RKO (cell line): ENCODE measurements at places on chromosomes 2 and 18.

GRCh38 chr2:216475767-216476166, 22.9 kb upstream of the RPL37A start:
- DNase-seq = no peak

- no peak for DNase-seq
Observed at GRCh38 chr2:162245061-162245460, 1.8 kb upstream of the FAP start.

GRCh38 chr2:102478686-102479470, 5.9 kb downstream of the SLC9A4 start:
- DNase-seq = no peak

DNA sequence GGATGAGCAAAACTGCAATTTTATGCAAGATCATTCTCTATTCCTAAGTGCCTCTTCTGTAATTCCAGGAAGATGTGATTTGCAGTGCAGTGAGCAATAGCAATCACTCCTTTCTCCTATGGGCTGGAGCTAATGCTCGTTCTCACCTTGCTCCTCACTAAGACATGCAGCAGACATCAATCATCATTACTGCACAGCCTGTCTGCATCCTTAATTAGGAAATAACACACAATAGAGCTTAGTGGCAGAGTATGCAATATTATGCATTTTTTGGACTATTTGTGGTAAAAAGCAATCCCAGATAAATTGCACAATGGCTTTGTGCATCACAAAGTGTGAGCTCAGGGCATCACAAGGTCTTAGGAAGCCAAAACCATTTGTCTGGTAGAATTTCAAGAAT, 32.6 kb upstream of the RAPH1 start:
- DNase-seq = no peak

GRCh38 chr18:78905334-78905733, 74.3 kb upstream of the SALL3 start:
- no peak for DNase-seq

DNA sequence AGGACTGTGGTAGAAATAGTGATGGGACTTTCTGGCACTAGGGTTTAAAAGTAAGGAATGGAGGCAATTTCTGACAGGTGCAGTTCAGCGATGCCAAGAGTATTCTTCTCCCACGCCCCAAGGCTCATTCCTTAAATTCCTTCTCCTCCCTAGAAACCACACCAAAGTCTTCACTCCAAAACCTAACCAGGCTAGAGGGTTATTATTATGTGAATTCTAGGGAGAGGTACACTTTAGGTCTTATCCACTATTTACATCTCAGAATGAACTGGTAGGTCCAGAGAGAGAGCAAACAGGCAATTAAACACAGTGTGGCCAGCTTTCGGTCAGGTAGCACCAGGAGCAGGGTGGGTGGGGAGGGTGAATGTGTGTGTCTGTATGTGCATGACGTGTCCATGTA, 11.4 kb downstream of the IL1F10 start:
- DNase-seq = no peak

GRCh38 chr2:233651430-233651829, 15.2 kb downstream of the UGT1A10 start:
- no peak for DNase-seq

GRCh38 chr2:119748135-119748534, 11.6 kb upstream of the PTPN4 start:
- DNase-seq = no peak

DNA sequence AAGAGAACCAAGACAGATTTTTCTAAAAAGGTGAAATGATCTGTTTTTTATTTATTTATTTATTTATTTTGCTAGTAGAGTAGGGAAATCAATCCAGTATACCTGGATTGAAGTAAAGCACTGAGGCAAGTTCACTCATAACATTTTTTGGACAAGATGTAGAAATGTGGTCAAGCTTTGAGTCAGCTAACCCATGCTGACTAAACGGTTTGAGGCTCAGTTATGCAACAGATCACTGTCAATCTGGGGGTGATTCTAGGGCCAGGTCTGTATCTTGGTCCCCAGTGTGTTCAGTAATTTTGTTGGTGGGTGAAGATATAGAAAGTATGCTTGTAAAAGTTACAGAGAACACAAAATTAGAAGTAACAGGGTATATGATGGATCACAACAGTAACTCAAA, 60.2 kb downstream of the RMDN2 start:
- peak; percentile 27 for DNase-seq

- DNase-seq = no peak
Observed at GRCh38 chr18:11167778-11168177, 18.4 kb upstream of the PIEZO2 start.

DNA sequence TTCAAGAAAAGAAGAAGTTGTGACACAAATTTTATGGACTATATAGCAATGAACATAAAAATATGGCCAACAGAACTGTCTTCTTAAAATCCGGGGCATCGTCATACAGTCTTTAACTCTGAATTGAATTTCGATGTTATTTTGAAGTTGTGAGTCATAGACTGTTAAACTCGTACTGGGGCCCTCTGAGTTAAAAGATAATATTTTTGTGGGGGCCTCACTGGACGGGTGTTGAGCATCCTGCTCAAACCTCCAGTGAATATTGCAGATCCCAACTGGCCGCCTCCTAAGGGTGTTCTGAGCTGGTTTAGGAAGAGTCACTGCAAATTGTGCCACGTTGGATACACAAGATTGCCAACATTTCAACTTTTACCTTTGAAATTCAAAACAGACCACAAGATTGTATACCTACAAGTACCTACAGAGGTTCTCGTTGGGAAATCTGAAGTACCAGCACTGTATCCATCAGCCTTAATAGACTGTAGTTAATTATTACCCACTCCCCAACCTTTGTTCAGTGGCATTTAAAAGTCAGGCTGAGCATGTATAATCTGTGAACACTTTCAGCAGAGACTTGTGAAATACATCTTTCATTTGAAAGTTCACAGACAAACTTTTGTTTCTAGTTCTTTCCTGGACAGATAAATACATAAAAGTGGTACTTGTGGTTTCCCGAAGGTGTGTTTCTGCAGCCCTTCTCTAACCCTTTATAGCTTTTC, 27.8 kb downstream of the KLHL23 start:
- DNase-seq = no peak

- DNase-seq = no peak
Observed at GRCh38 chr2:112033600-112033999, 21.5 kb upstream of the TMEM87B start.
